IPS DF 6.9 (cell line): ENCODE measurements at places on chromosomes 12 and 14.

DNA sequence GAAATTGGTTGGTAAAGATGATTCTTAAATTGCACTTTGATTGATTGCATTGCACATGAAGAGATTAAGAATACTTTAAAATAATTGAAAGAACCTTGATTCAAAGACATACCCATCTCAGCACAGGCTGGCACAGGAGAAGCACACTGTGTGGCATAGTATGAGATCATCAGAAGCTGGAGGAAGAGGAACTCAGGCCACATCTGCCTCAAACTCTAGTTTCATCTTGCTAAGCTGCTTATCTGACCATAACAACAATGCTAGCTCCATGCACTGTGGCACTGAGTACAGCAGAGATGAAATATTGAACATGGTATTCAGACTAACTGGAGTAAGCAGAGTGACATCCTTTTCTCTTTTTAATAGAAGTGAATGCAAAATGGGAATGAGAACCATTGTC lies 99.1 kb downstream of the TBC1D30 start:
- DNase-seq: no peak

- DNase-seq: no peak
Observed at GRCh38 chr14:72907886-72908285, 14.0 kb upstream of the DPF3 start.

DNA sequence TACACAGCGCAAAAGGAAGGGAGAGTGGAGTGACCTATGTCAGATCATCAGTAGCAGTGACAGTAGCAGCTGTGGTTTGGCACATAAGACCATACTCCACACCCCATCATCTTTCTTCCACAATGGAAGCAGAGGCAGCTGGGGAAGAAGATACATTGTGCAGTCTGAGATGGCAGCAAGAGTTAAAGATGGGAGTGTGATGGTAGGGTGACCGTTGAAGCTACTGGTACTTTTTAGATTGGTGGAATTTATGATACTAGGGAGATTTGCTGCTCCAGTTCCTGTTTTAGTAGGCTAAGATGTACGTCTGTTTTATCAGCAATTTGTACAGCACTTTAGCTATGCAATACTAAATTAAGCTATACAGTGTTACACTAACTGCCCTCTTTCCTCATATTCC lies 291.0 kb downstream of the FUT8 start:
- DNase-seq: no peak

DNA sequence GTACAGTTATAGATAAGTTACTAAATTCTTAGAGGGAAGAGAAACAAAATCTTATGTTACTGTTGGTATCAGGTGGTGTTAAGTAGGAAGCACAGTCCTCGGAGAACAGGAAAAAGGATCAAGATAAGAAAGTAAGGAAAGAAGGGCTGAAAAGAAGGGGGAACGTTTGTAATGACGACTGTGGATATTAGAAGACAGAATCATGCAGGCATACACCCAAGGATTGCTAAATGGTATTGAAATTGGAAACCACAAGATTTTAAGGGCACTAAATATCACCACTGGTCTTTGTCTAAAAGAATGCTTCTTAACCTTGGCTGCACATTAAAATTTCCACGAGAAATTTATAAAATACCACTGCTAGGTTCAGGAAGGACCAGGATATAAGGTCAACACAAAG lies 34.1 kb upstream of the ERGIC2 start:
- no peak for DNase-seq

GRCh38 chr12:131378861-131379665 lies 331.8 kb upstream of the SFSWAP start:
- no peak for DNase-seq

DNA sequence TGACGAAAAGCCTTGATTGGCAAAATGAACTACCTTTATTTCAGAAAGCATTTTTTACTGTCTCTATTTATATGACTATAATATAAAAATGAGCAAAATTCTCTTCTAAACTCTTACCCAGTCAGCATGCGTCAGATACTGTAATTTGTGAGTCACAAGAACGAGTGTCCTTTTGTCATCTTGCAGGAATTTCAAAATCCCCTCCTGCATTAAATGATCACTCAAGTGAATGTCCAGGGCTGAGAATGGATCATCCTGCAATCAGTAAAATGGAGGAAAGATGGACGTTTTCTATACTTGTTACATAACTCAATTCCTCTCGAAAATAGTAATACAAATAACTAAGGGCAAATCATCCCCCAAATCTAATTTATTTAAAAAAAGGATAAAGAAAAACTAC lies 77.7 kb upstream of the KCNJ8 start:
- DNase-seq: no peak

- DNase-seq: no peak
Observed at GRCh38 chr14:32666308-32666707, 272.4 kb upstream of the NPAS3 start.

GRCh38 chr14:22748631-22749068 lies 17.8 kb upstream of the OXA1L start:
- DNase-seq: no peak

DNA sequence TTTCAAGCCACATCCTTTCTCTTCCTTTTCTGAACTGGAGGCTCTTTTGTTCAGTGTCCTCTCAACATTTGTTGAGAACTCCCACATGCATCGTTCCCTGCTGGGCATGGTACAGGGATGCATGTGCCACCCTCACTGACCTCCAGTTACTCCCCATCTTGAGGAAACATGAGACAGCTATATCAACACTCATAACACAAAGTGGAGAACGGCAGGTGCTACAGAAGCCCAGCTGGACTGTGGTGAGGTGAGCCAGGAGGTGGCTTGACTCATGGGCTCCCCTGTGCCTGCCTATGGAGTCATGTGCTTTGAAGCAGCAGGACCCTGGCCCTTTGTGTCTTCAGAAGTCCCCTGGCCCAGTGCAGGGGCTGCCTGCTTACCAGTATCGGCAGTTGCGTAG lies 9.7 kb downstream of the MYH6 start:
- no peak for DNase-seq
